ENCODE measurements at places on chromosomes 1 and 21.
A peak's percentile ranks its signal among the peaks of the same experiment; 100 is the strongest.

DNA sequence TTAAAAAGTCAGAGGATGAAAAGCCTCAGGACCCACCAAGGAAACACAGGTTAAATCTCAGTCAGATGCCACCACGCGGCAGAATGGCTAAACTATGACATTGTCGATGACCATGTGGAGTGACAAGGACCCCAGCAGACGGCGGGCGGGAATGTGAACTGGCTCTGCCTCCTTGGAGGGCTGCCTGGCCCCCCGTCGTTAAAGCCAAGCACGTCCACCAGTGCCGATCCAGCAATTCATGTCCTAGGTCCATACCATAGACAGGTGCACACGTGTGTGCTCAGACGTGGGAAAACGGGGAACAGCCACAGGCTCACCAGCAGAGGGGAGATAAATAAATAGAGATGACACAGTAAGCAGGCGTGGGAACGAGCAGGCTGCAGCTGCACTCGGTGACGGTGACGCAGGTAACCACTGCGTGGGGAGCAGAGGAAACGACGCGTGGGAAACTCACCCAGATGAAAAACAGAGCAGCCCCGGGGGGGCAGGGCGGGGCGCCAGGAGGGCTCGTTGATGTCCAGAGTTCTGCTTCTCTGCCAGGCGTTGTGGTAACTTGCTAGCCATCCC is 28.3 kb upstream of the PCBP3 start:
- peak; percentile 62 for DNase-seq

DNA sequence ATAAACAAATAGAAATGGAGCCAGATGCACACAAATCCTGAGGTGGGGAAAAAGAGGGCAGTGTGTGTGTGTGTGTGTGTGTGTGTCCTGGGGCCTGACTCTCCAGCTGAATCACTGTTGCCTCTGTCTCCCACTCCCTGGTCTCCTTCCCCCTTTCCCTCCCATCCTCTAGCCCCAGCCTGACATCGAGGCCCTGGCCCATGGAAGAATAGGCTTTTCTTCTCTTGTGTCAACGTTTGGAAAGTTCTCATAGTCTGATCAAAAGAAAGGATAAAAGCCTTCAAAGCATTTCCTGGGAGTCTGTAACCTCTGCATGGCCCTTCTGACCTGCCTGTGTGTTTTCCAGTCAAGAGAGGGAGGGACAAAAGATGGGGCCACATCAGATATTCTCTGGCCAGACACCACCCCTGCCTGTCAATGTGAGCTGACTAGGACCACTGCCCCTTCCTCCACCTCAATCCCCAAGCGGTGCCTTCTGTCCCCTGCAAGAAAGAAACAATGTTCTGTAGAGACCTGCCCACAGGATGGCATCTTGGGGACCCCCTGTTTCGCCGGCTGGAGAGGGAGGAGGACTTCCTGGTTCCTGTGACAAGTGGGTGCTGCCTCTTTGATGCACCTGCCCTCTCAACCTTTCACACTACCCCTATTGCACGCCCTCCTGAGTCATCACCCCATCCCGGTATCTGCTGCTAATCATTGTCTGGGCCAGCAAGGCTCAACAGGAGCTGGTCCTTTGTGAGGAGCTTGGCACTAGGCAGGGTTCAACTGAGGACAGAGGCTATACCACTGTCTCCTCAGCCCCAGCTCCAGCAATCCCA is 16.2 kb downstream of the KCNJ10 start:
- no peak for DNase-seq

- no peak for DNase-seq
Observed at GRCh38 chr1:227766015-227766634, 30.9 kb downstream of the SNAP47 start.

DNA sequence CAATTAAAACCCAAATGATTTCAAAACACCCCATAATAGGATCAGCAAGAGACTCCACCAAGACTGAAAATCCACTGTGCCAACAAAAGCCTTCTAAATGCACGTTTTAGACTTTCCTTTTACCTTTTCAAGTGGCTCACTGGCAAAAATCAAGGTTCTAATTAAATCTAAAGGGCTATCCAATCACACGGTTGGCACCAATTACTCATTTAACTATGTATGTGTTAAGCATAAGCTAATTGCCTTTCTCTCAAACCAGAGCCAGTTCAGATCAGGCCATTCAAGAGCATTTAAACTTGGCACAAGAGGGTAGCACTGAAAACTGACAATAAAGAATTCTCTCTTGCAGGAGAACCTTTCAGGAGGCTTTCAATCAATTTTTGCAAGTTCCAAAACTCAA is 139.5 kb downstream of the RGS7 start:
- DNase-seq = no peak

GRCh38 chr1:53590104-53590503 is 130.9 kb downstream of the DMRTB1 start:
- no peak for DNase-seq

GRCh38 chr1:112737573-112737972 is 22.4 kb upstream of the PPM1J start:
- no peak for DNase-seq

DNA sequence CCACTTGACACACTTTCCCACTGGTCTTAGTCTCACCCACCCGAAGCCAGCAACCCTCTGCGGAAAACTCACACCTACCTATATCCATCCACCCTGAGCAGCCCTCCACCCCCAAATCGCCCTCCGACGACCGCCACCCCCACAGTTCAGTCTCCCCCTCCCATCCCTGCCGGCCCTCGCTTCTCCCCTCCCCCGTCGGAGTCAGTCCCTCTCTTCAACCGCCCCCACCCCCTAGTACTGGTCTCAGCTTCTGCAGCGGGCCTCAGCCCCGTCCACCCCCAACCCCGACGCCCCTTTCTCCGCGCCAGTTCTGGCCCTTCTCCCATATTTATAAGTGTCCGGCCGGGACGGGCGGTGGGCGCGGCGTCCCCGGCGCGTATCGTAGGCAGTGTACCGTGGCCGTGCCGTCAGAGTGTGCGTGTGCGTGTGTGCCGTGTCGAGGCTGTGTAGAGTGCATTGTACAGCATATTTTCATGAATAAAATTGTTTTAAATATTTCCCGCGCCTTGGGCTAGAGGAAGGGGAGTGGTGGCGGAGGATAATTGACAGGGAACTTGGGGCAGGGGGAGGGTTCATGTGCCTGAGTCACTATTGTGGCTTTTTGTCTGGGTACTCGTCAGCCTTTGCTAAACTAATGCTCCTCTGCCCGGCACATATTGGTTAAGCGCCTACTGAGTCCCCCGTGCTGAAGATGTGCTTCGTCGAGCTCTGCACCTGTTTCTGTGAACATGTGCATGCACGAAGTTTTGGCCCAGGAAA is 22.0 kb downstream of the FOXO6 start:
- DNase-seq = no peak

DNA sequence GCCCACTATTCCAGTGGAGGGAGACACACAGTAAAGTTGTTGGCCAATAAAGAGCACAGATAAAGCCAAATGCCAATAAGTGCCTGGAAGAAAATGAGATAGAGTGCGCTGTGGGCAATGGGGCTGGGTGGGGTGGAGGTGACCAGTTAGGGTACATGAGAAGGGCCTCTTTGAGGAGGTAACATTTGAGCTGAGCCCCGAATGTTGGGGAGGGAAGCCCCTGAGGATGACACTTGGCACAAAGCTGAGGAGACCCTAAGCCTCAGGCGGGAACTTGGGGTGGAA is 979 bp downstream of the S100A9 start:
- no peak for DNase-seq

GRCh38 chr21:30486180-30486579 is 1.1 kb downstream of the KRTAP19-2 start:
- DNase-seq = no peak

DNA sequence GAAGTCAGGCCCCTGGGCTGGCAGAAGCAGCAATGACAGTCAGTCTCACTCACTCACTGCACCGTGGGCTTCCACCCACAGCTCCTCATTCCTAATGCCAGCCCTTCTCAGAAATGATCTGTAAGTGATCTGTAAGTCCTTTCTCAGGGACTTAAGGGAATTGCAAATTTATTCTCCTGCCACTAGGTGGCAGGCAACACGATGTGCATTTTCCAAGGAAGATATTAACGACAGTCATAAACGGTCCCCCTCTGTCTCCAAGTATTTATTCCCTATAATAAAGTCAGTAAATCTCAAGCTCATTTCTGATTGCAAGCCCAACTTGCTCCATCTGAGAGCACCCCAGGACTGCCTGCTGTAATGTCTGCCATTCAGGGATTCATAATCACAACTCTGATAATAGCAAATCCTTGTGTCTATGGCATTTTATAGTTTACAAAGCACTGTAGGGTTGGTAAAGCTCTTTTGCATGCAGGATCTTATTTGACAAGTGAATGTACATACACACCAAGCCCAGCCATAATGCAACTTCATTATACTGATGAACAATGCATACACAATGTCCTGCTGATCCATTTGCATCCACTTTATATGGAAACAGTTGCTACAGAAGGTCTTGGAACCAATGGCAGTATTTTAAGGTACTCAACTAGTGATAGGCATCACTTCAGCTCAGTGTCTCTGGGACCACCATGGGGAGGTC is 380.5 kb upstream of the CAMK1G start:
- DNase-seq = peak; percentile 25

- DNase-seq = no peak
Observed at GRCh38 chr21:16502273-16502672, 772.5 kb downstream of the USP25 start.

- DNase-seq = no peak
Observed at GRCh38 chr1:165924117-165924516, 96.7 kb downstream of the UCK2 start.

DNA sequence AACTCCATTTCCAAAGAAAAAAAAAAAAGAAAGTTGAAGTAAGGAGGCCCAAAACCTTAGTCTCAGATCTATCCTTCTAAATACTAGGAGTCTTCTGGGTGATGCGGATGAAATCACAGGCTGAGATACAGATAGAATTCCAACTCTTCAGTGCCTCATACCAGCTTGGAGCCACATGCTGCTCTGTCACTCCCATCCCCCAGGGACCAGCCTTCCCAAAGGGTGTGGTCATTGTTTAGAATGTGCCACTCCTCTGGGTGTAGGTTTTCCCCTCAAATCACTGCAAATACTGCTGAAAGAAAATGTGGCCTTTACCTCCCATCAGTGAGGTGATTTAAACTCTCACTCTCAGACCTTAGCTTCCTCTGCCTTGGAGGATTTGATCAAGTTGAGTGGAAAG is 112.9 kb downstream of the CDC7 start:
- no peak for DNase-seq

DNA sequence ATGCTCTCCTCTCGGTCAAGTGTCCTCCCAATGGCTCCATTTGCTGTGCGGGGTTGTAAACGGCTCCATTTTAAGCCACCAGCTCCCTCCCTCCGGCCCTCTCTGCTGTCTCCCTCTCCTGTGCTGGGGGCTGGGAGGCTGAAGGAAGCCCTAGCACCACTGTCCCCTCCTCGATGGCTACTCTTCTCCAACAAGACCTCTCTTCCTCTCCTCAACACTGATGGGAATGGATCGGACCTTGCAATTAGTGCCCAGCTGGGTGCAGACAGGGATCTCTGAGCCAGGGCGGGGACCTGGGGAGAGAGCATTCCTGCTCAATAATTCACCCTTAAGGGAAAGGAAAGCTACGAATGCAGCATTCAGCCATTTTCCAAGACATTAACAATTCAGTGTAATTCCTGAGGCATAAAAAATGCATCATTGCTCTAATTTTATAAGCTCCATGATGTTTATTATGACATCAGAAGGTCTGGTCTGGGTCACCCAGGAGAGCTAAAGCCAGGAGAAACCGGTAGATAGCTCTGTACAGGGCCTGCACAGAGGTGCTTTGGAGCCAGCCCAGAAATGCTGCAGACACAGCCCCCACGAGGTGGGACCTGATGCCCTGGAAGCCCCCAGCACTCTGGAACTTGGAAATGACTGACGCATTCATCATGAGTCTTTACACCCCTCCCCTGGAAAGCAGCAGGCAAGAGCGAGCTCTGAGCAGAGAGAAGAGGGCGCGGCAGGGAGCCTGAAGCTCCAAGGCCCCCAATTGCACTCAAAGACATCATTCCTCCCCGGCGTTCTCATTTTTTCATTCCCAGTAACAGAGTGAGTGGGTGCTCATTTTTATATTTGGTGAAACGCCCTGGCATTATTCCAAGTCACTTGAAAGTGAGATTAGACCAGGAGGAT is 76.2 kb upstream of the VAMP3 start:
- no peak for DNase-seq

DNA sequence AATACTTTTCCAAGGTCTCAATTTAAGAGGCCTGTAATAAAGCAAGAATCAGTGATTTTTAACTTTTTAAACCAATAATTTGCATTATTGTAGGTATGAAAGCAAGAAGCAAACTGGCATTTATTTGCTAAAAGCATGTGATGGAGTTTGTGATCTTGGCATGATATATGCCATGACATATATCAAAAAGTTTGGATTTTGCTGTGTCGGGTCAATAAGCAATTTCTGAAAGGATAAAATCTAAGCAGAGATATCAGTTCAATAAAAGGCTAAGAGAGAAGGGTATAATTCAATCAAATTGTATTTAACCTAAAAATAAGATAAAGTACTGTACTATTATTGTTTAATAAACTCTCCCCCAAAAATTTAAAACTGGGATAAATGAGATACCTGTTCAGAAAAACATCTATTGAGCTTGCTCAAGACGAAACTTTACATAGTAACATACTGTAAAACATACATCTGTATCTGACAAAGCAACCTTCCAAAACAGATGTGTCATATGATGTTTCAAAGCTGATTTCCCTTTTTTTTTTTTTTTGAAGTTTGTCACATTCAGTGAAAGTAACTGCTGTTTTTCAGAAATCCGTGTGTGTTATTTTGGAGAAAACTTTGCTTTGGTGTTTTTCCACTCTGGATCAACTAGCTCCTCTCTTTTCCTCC is 74.5 kb downstream of the TGFBR3 start:
- no peak for DNase-seq

DNA sequence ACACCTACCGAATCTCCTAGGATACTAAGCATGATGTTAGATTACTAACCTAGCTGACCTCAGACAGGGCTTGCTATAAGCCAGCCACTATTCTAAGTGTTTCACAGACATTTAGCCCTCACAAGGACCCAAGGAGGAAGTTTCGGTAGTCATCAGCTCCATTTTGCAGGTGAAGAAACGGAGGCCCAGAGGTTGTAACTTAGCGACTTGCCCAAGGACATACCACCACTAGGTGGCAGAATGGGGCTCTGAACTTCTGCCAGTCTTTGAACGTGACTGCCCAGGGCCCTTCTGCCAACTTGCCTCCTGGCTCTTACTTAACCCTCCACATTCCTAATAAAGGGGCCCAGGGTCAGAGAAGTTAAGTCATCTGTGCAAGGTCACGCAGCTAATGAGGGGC is 283.5 kb downstream of the C1orf94 start:
- peak; percentile 52 for DNase-seq

- no peak for DNase-seq
Observed at GRCh38 chr1:44802306-44803061, 2.3 kb downstream of the PLK3 start.

All from GM12891 (cell line).